CD4-positive, alpha-beta T cell treated with Interleukin-6 at 100 ng/mL for 8 hours (primary cell): ENCODE measurements at places on chromosomes 4 and X.

DNA sequence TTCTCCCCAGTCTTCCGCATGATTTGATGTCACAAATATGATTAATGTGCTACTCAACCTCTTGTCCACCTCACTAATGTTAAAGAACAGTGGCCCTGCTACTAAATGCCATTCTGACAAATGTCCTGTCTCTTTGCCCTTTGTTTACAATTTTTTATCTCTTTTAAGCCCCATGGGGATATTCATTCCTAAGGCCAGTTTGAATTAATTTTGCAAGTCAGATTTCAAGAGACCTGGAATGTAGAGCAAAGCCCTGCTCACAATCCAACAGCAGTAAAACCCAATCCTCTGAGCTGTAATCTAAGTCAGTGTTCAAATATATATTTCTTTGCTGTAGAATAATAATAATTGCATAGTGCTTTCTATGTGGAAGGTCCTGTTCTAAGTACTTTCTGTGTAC, 81.2 kb downstream of the LDB2 start:
- no peak for DNase-seq

GRCh38 chrX:18075603-18076002, 145.1 kb downstream of the BEND2 start:
- no peak for DNase-seq

- no peak for DNase-seq
These were observed 252.9 kb upstream of the KLF3 start for GRCh38 chr4:38411092-38411491.

- DNase-seq: no peak
These were observed 115.4 kb upstream of the ESX1 start for GRCh38 chrX:104370089-104370488.

- DNase-seq: no peak
These were observed 21.7 kb downstream of the LETM1 start for GRCh38 chr4:1834047-1834775.

GRCh38 chrX:68375803-68376202, 57.5 kb downstream of the OPHN1 start:
- DNase-seq: no peak

DNA sequence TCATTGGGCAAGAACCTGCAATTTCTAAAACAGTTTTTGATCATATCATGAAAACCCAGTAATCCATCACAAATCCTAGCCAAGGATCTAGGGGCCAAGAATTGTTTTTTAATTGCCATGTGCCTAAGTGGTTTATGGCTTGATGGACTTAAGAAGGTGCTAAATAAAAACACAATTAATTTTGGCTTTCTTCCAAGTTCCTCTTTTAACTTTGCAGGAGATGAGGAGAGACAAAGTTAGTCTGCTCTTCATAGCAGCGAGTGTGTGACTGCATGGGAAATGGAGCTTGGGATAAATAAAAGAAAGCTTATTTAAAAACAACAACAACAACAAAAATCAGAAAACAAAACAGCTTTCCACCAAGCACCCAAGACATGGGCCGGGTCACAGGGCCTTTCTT, 41.4 kb downstream of the ARHGEF9 start:
- no peak for DNase-seq

- DNase-seq: no peak
These were observed 5.0 kb downstream of the ADH7 start for GRCh38 chr4:99430106-99430505.

GRCh38 chr4:38111024-38111423, 150.8 kb downstream of the PTTG2 start:
- no peak for DNase-seq

- no peak for DNase-seq
These were observed 308.2 kb upstream of the EMCN start for GRCh38 chr4:100826067-100826466.

GRCh38 chr4:85761803-85762528, 287.0 kb downstream of the ARHGAP24 start:
- no peak for DNase-seq

- DNase-seq: no peak
These were observed 6.5 kb downstream of the SPP1 start for GRCh38 chr4:87982036-87982435.

DNA sequence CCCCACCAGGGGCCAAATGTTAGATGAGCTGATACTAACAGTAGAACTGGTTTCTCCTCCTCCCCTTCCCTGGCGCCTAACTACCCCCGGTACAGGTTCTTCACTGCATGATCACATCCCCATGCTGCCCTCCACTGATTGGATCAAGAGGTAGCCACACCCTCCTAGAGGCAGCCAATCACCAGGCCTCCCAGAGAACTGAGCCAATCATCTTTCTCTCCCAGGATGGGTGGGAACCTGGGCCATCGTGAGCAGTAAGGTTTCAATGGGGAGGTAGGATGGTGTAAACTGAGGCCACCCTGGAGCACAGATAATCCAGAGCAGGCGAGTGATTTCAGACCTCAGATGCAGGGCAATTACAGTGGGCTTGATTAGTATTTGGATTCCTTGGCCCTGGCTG, 64.2 kb downstream of the PPP2R2C start:
- DNase-seq: no peak

GRCh38 chr4:59837751-59838150, 1362.4 kb upstream of the ADGRL3 start:
- DNase-seq: no peak

- no peak for DNase-seq
These were observed 111.6 kb upstream of the PRKG2 start for GRCh38 chr4:81326581-81326980.

DNA sequence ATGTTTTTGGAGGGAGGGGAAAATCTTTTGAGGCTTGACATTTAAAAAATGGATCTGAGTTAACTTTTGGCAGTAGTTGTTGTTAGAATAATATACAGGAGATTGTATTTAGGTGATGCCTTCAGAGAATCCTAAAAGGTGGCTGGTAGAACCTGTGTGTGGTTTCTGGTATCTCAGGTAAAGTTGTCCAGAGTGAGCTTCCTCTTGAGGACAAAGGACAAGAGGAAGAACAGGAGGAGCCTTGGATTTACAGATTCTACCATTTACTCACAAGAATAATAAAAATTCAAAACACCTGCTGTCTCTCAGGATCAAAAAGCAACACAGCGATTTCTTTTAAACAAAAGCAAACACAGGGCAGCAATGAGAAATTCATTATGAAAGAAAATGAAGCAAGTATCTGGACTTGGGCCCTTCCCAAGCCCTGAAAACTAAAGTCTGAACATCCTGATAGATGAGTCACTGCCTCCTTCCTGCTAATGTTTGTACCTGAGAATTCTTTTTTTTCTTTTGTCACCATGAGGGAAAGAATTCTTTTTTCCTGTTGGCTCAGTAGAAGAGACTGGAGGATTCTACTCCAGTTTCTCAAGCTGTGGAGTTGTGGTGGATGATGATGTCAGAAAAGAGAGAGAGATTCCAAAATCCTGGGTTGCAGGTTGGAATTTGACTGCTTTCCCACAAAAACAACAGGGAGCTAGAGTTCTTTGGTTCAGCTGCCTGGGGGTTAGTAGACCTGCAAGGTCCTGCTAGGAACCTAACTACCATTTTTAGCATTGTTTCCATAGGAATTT, 31.5 kb upstream of the RAPGEF2 start:
- DNase-seq: no peak

GRCh38 chr4:20591571-20591970, 108.7 kb upstream of the PACRGL start:
- no peak for DNase-seq

- no peak for DNase-seq
These were observed 134.3 kb upstream of the PPARGC1A start for GRCh38 chr4:24024157-24024556.

DNA sequence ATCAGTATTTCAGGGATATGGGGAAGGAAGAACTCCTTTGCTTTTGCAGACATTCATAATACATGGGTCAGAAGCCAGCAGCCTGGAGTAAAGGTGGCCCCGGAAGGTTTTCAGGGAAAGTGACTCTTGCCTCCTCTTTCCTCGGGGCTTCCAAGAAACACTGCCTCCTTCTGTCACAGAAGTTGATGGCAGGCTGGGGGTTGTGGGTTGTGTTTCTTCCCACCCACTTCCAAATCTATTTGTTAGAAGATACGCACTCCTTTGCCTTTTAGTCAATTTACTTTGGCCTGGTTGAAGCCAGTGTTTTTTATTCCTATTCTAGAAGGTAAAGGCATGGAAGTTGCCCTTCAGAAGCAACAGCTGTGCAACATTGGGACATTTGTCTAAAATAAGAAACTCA, 19.7 kb downstream of the KIT start:
- DNase-seq: no peak

- no peak for DNase-seq
These were observed 555.2 kb upstream of the PCDH10 start for GRCh38 chr4:132593717-132594400.

- no peak for DNase-seq
These were observed 200.3 kb upstream of the TENM3 start for GRCh38 chr4:182042945-182043344.

DNA sequence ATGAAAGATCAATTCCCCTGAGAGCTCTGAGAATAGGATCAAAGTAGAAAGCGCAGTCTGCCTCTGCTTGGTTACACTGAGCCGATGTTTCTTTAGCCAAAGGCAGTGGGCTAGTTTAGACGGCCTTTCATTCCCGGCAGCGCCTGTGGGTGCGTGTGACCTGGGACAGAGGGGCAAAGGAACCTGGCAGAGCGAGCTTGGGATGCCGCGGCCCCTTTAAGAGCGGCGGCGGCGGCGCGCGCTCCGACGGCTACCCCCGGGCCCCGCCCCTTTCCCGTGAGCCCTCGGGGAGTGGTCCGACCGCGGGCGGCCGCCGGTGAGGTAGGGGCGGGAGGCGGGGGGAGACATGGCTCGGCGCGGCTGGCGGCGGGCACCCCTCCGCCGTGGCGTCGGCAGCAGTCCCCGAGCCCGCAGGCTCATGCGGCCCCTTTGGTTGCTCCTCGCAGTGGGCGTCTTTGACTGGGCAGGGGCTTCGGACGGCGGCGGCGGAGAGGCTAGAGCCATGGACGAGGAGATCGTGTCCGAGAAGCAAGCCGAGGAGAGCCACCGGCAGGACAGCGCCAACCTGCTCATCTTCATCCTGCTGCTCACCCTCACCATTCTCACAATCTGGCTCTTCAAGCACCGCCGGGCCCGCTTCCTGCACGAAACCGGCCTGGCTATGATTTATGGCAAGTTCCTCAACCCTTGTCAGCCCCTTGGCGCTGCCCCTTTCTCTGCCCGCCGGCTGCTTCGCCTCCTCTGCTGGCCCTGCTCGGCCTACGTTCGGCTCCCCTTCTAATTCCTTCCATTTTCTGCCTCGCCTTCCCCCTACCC, at the start of gene SLC9A6:
TSS of gene SLC9A6 (plus strand) at position 279 of the 816 bp plus-strand sequence. CDS start at position 503, 224 bp downstream.
- peak; percentile 56 for DNase-seq

DNA sequence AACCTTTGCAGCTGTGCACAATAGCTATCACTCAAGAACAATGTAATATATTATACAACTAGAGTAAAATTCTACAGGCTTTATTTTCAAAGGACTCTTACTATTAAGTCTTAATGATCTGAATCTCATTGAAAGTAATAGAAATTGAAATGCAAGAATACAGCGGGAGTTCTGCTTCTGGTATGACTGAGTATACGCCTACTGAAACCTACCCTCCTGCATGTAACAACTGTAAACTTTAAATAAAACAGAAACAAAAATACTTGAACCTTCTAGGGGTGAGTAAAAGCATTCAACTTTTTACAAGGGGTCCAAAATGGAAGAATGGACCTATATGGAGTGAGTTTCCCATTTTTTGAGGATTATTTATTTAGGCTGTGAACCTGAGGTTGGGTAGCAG, 13.5 kb downstream of the DCHS2 start:
- no peak for DNase-seq

DNA sequence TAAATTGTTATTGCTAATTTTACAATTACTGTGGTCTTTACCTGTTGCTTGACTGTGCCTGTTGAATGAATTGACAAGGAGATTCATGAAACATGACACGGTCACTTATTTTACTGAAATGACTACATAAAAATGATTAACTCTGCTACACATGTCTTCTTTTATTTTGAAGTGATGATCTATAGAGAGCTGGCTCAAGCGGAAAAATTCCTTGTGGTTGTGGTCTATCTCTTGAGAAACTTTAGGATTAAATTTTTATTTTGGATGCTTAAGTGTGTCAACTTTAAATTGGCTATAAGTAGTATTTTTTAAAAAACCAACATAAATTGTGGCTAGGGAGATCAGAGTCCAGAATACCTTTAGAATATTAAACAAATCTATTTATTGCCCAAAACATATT, 131.8 kb upstream of the PITX2 start:
- DNase-seq: no peak

DNA sequence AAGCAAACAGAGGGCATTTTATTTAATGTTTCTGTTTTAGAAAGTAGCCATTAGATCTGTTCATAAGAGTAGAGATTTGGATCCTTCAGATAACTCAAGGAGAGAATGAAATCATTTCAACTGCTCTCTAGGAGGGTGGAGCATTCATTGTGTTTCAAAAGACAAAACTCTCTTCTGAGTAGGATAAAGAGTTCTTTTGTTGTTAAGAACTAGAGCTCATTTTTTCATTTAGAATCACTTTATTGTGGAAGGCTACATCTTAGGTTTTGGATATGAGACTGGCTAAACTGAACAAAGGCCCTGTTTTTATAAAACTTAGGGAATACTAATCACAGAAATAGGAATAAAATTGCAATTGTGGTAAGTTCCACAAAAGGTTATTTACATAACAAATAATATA, 193.9 kb upstream of the PCDH10 start:
- no peak for DNase-seq

- no peak for DNase-seq
These were observed 313.3 kb downstream of the PPP3CA start for GRCh38 chr4:101033986-101034385.
